ENCODE measurements at places on chromosomes 16 and 17. TPM values are rescaled to one million over a fixed set of nuclear protein-coding genes. Genes with fewer than 3 reads are reported as not detected.

The FBXO39 gene
- total RNA-seq, result 0.88 TPM

The KLHDC4 gene
- 48.2 TPM for total RNA-seq

The ARL5C gene
- total RNA-seq, result not detected

DNA sequence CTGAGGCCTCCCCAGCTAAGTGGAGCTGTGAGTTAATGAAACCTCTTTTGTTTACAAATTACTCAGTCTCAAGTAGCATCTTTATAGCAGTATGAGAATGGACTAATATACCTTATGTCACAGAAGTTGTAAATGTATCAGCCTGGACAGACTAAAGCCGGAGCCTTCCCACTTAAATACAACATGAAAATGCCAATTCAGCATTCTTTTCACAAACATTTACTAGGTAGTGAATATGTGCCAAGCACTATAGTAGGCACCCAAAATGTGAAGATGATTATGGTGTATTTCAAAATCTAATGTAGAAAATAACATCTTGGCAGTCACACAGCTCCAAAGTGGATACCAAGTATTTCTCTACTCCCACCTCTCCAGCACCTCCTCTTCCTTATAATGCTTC, 693.0 kb downstream of the KCNJ2 start:
- no peak for DNase-seq

DNA sequence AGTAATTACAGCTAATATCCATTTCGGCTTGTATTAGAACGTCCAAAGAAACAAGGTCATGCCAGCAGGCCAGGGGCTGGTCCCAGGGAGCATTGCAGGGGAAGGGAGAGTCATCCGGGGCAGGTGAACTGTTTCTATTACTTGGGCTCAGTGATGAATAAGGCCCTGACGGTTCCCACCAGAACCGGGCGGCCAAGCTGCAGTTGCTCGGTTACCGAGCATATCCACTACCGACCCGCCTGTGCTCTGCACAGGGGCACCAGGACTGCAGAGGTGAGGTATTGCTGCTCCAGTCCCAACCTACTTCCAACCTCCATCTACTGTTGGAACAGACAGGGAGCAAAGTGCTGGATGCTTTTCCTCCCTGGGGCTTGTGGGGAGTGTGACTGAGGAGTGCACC, 295.5 kb downstream of the MAF start:
- DNase-seq, result no peak

- DNase-seq, result peak; percentile 69
Measured at GRCh38 chr16:1533443-1533951, at the start of gene TMEM204. TSS of gene TMEM204 (plus strand) at chr16:1533666. CDS start at chr16:1534276, 610 bp downstream.

- no peak for DNase-seq
Measured at GRCh38 chr17:40327735-40328385, 18.9 kb downstream of the RARA start.

GRCh38 chr17:35953720-35954119, 10.2 kb upstream of the LYZL6 start:
- DNase-seq, result peak; percentile 77
